ENCODE measurements at places on chromosomes 5 and 9.

GRCh38 chr5:89878140-89879132 lies 531.1 kb downstream of the CETN3 start:
- DNase-seq, result no peak

DNA sequence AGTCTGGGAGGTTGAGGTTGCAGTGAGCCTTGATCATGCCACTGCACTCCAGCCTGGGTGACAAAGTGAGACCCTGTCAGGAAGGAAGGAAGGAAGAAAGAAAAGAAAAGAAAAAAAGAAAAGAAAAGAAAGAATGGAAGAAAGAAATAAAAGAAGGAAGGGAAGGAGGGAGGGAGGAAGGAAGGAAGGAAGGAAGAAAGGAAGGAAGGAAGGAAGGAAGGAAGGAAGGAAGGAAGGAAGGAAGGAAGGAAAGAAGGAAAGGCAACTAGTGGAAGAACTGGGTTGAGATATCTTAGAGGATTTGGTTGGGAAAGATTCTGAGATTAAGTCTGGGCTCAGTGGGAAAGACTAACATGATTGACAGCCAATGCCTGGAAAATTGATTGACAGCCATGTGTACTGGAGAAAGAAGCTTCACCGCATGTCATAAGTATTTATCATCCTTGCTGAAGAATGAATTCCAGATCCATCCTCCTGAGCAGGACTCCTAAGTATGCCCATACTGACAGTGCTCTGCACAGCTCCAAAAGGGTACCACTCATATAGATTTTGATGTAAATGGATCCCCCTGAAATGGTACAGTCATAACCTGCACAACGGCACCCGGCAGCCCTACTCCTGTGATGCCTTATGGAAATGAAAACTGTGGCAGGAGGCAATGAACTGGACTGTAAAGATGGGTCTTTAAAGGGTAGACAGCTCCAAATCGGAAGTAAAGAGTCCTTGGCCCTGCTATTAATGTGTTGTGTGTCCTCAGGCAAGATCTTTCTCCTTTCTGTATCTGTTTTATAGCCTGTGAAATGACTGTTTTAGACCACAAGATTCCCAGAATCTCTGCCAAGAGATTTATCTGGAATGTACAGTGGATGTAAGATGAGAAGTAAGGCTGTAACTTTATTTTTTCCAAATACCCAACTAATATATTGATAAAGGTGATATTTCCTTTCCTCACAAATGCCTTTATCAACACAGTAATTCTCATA lies 16.9 kb upstream of the ADRA1B start:
- no peak for DNase-seq

GRCh38 chr9:76530458-76531110 lies 71.6 kb downstream of the GCNT1 start:
- no peak for DNase-seq

DNA sequence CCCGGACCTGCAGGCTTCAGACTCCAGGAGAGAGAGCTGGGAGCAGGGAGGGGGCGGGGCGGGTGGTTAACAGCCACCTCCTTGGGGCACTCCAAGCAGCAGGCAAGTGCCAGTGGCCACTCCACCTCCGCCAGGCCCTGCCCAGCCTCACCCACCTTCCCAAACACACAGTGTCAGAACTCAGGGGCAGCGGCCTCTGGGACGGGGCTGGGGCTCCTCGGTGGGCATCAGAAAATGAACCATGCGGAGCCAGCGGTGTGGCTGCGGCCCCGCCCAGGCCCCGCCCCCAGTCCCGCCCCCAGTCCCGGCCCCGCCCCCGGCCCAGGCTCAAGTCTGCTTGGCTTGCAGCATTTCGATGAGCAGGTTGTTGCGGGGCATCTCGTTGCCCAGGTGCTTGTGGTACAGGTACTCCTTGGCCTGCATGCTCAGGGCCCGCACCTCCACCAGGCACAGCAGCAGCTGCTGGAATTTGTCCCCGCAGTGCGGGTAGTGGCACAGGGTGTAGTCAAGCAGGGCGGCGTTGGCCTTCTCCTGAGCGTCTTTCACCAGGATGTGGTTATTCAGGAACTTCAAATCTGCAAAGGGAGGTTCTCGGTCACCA lies 24.7 kb downstream of the NR5A1 start:
- no peak for DNase-seq

DNA sequence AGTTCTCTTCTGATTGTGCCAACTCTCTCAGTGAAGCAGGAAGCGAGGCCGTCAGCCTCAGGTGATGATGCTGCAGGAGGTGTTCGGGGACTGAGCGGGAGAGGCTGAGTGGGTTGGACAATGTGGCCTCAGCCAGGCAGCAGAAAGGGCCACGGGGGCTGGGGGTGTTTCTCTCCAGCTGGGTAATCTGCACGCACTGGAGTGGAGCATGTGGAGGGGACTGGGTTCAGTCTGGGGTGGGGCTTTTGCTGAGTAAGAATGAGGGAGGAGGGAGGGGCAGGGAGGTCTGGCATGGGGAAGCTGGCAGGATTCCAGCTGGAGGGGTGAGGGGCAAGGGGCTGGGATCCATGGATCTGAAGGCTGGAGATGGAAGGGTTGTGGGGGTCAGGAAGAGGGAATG lies 60.8 kb upstream of the PHYKPL start:
- no peak for DNase-seq

DNA sequence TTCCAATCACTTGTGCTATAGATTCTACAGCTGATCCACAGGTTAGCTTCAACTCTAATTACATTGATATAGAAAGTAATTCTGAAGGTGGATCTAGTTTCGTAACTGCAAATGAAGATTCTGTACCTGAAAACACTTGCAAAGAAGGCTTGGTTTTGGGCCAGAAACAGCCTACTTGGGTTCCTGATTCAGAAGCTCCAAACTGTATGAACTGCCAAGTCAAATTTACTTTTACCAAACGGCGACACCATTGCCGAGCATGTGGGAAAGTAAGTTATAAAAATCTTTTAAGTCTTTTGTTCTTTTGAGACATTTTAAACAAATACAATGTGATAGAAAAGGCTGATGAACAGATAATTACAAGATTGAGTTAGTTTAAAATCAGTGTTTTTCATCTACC lies 30.9 kb downstream of the ZFYVE16 start:
- no peak for DNase-seq
